ENCODE measurements at places on chromosomes 3 and 15. TPM values are rescaled to one million over a fixed set of nuclear protein-coding genes. Genes with fewer than 3 reads are reported as not detected.

Gene FETUB
- total RNA-seq: 0.23 TPM

Gene RAP2B
- total RNA-seq: 9.1 TPM

Gene DPH3
- 26.3 TPM for total RNA-seq

Gene GP5
- total RNA-seq: 0.02 TPM

Gene SPATA12
- total RNA-seq: 0.32 TPM

Gene SERINC4
- total RNA-seq: 0.15 TPM

Gene EFHB
- total RNA-seq: 1.5 TPM

Gene WWTR1
- total RNA-seq: 212 TPM

Gene CHRNB4
- 1.3 TPM for total RNA-seq

Gene FURIN
- total RNA-seq: 50.9 TPM

Gene HHLA2
- 0.10 TPM for total RNA-seq

Gene CEP70
- 11.0 TPM for total RNA-seq

Gene RTP2
- total RNA-seq: not detected

Gene IGF2BP2
- total RNA-seq: 17.1 TPM

Gene ZIC1
- 0.02 TPM for total RNA-seq

Gene CADPS
- total RNA-seq: not detected

Gene CATSPER2
- total RNA-seq: 0.50 TPM

Gene RASA2
- total RNA-seq: 9.2 TPM

Data from A549 treated with dexamethasone at 1 μM for 4 hours (cell line).